ENCODE measurements at places on chromosomes 16 and 17.

GRCh38 chr17:1946021-1946932, 78.9 kb downstream of the RTN4RL1 start:
- no peak for DNase-seq

DNA sequence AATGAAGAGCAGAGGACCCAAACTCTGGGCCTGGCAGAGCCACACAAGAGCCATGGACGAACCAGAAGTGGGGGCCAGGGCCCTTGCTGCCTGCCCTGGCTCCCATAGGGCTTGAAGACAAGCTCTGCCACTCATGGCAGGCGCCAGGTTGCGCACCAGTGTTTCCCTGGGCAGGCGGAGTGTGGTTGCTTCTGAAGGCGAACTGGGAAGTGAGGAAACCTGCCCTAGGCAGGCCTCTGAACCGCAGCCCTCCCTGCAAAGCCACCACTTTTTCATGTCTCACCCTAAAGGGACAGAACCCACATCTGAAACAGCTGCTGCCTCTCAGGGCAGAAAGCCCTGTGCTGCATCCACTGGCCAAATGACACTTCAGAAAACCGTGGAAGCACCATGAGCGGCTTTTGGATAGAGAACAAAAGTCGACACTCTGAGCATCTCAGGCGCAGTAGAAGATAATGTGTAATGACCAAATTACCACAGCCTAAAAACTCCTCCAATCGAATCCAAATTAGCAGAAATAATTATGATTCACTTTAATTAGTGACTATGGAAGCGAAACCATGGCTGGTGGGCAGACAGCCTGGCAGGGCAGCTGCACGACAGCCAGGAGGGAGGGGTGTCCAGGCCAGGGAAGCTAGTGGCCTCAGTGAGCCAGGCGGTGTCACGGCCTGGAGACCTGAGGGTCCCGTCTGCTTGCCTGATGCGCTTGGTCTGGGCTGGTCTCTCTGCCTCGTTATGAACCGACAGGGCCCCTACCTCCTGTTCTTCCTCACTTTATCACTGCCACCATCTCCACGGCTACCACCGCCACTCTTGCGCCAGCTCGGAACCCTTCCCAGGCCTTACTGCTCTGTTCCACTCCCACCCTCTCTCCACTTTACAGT, 59.1 kb downstream of the PRMT7 start:
- DNase-seq, result no peak

- no peak for DNase-seq
Observed at GRCh38 chr17:57368637-57369336, 112.5 kb downstream of the MSI2 start.

DNA sequence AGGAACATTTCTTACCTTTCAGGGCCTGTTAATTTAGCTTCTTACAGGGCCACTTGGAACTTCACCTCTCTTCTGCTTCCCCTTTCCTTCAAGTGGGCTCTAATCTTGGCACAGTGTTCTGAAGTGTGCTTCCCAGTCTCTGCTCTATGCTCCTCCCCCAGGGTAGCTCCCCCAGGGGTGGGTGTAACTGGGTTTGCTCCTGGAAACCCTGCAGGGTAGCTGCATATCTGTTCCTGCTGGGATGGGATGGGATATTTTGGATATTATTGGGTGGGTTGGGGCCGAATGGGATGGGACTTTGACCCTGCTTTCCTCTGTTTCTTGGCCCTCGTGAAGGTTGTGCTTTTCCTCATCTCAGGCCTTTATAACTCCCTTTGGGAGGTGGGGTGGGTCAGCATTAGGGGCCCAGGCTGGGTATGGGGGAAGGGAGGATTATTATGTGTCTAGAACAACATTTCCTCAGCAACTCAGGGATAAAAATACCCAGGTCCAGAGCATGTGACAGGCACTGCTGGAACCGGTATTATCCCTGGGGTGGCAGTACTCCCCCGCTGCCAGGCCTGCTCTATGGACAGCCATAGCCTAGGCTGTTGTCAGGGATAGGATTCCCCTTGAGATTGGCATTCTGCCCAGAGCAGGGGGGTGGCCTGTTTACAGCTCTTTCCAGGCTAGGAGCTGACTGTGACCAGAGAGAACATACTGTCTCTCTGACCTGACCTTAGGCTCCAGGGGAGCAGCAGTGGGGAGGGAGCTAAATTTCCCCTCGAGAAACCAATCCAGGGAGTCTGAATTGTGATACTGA, 5.0 kb downstream of the NFE2L1 start:
- DNase-seq, result peak; percentile 34

DNA sequence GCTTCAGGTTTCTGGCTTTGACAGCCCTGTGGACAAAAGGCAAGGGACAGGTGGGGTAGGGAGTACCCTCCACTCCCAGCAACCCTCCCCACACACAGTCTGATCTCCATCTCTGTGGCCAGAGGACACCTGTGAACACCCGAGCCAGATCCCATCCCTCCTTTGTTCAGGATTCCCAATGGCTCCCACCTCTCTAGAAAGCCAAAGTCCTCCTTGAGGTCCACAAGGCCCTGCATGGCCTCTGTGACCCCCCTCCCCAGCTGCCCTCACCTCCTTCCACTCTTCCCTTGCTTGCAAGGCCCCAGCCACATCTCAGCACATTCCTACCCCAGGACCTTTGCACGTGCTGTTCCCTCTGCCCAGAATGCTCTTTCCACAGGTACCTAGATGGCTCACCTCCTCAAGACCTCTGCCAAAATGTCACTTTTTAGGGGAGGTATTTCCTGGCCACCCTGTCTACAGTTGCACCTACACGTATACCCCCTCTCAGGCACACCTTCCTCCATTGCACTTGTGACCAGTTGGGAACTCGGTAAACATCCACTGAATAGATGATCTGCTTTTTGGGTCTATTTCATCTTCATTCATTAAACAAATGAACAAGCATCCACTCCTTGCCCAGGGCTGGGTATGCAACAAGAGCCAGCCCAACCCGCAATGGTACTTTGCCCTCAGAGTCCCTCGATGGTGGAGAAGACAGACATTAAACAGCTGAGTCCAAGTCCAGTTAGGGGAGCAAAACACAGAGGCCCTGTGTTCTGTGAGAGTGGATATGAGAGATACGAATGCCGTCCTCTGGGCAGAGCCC, 107.0 kb downstream of the CRLF3 start:
- no peak for DNase-seq

DNA sequence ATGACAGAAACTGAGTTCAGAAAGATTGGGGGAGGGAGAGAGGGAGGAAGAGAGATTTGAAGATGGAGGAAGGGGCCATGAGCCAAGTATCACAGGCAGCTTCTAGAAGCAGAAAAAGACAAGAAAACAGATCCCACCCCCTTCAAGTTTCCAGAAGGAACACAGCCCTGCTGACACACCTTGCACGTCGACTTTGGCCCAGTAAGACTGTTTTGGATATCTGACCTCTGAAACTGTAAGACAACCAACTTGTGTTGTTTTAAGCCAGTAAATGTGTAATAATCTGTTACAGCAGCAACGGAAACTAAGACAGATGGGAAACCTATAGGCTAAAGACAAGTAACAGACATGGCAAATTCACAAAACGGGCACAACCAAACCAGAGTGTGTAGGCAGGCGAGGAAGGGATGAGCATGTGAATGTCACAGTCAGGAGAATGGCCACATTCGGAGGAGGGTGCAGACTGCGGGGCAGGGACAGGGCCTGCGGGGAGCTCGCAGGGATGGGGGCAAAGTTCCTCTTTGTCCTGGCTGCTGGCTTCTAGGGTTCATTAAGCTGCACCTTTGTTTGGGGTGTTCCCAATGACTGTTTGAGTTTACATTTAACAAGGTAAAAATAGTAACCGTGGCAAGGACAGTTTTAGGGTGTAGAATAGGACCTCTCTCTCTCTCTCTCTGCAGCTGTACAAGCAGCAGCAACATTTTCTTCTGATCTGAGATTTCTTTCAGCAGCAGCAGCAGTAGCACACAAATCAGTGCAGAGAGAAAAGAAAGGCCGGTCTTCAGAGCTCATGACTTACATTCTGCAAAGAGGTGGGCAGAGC, 18.3 kb upstream of the ATP2C2 start:
- no peak for DNase-seq

- no peak for DNase-seq
Observed at GRCh38 chr16:56481468-56482122, 30.2 kb downstream of the OGFOD1 start.

Measured in glutamatergic neuron (in vitro differentiated cells).